ENCODE measurements at places on chromosomes 11 and 22. TPM values are rescaled to one million over a fixed set of nuclear protein-coding genes. Genes with fewer than 3 reads are reported as not detected.

Gene CSF2RB
- not detected for total RNA-seq

Gene TSPAN18
- total RNA-seq = not detected

Gene LRP4
- 0.28 TPM for total RNA-seq

Gene OOSP4B
- not detected for total RNA-seq

Gene TRPC6
- total RNA-seq = 0.34 TPM

Gene C11orf86
- not detected for total RNA-seq

Gene UPK3A
- not detected for total RNA-seq

Gene OR5T3
- total RNA-seq = not detected

Gene PDGFB
- not detected for total RNA-seq

Gene C11orf42
- total RNA-seq = not detected

Gene MS4A7
- not detected for total RNA-seq

Gene CSNK2A3
- 0.53 TPM for total RNA-seq

Gene C11orf87
- total RNA-seq = not detected

Gene RIMBP3B
- total RNA-seq = 0.89 TPM

Gene CASP1
- 4.1 TPM for total RNA-seq

Gene APOBEC3C
- total RNA-seq = 3.2 TPM

Gene IL18
- total RNA-seq = 1.2 TPM

Gene CPT1B
- 2.5 TPM for total RNA-seq

Gene SOX6
- total RNA-seq = 18.5 TPM

Gene PIH1D2
- total RNA-seq = 0.19 TPM

Gene TLCD5
- 2.6 TPM for total RNA-seq

Gene DNAJB13
- total RNA-seq = not detected

Gene MAPK12
- 1.9 TPM for total RNA-seq

Gene MIOX
- not detected for total RNA-seq

Gene A4GALT
- total RNA-seq = 12.3 TPM

Gene VPS51
- 508 TPM for total RNA-seq

Gene NCR3LG1
- total RNA-seq = 0.13 TPM

Gene OR51B4
- total RNA-seq = not detected

Gene BUD13
- 18.5 TPM for total RNA-seq

Gene GSTT2B
- total RNA-seq = 17.0 TPM

Gene IGLL1
- total RNA-seq = not detected

Gene OR52E8
- total RNA-seq = not detected

Gene USH1C
- total RNA-seq = not detected

Gene CHRM1
- total RNA-seq = not detected

Gene TRIM48
- total RNA-seq = not detected

Gene CLTCL1
- total RNA-seq = 7.3 TPM

Gene VSTM5
- not detected for total RNA-seq

Gene PIWIL4
- total RNA-seq = 0.05 TPM
